ENCODE measurements at places on chromosomes 7 and 10. TPM values are rescaled to one million over a fixed set of nuclear protein-coding genes. Genes with fewer than 3 reads are reported as not detected.
A peak's percentile ranks its signal among the peaks of the same experiment; 100 is the strongest.

FOXP2 gene
- 72.1 TPM for total RNA-seq

DNA sequence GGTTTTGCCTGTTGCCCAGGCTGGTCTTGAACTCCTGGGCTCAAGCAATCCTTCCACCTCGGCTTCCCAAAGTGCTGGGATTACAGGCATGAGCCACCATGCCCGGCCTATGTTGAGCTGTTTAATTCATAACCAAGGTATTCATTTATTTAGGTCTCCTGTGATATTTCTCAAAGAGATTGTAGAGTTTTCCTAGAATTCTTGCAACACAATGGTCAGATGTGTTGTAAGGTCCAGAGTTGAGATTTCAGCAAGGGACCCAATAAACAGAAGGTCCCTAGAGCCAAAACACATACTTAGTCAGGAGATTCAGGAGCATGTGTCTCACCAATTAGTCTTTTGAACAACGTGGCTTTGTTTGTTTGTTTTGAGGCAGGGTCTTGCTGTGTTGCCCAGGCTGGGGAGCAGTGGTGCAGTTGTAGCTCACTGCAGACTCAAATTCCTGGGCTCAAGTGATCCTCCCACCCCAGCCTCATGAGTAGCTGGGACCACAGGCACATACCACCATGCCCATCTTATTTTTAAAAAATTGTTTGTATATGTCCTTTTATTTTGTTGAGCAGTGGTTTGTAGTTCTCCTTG lies 321.3 kb upstream of the GALNT17 start:
- DNase-seq, result no peak

- DNase-seq, result peak; percentile 84
Observed at GRCh38 chr7:151782598-151783448, 94.1 kb downstream of the PRKAG2 start.

- DNase-seq, result no peak
Observed at GRCh38 chr10:127877699-127878098, 15.0 kb downstream of the CLRN3 start.

MUC12 gene
- total RNA-seq, result 1.0 TPM

- no peak for DNase-seq
Observed at GRCh38 chr7:139871820-139872219, 42.8 kb downstream of the TBXAS1 start.

GRCh38 chr10:120508393-120508792 lies 51.4 kb downstream of the PLPP4 start:
- DNase-seq, result no peak

- DNase-seq, result no peak
Observed at GRCh38 chr10:86678999-86679792, 10.9 kb downstream of the LDB3 start.

- no peak for DNase-seq
Observed at GRCh38 chr10:115921795-115922194, 351.2 kb downstream of the GFRA1 start.

- no peak for DNase-seq
Observed at GRCh38 chr7:50321487-50322067, 17.1 kb downstream of the IKZF1 start.

DNA sequence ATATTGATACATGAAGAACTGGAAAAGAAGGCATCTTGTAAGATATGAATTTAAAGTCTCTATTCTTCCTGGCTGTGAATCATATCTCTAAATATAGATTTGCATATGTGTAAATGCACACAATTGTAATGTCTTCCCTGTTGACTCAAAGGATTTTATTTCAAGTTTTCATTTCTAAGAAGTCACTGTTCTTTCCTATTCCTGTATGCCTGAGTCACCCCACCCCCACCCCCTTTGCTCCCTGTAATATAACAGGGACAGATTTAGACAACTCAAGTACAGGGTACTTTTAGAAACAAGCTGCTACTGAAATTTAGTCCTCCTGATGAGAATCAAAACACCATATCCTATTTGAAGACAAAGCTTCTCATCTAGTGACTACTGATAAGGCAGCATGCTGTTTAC lies 43.0 kb upstream of the HECTD2 start:
- DNase-seq, result no peak

GRCh38 chr10:56880606-56881005 lies 519.5 kb upstream of the ZWINT start:
- DNase-seq, result no peak

- no peak for DNase-seq
Observed at GRCh38 chr10:31619531-31620061, 300.6 kb downstream of the ZEB1 start.

PDE6C gene
- total RNA-seq, result not detected
